ENCODE measurements at places on chromosomes 13 and 19.

DNA sequence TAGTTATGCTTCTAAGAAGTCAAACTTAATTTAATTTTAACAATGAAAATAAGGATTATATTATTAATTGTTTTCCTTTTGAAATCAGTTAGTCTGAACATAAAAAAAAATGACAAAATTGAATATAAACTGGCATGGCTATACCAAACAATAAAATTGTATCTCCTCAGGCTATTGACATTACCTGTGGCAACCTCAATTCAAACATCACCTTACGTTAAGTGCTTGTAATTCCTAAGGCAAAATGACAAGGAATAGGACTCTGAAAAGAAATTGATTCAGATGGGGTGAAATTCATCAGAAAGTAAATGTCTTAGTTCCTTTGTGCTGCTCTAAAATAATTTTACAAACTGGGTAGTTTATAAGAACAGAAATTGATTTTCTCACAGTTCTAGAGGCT lies 89.5 kb downstream of the SLITRK6 start:
- no peak for DNase-seq

DNA sequence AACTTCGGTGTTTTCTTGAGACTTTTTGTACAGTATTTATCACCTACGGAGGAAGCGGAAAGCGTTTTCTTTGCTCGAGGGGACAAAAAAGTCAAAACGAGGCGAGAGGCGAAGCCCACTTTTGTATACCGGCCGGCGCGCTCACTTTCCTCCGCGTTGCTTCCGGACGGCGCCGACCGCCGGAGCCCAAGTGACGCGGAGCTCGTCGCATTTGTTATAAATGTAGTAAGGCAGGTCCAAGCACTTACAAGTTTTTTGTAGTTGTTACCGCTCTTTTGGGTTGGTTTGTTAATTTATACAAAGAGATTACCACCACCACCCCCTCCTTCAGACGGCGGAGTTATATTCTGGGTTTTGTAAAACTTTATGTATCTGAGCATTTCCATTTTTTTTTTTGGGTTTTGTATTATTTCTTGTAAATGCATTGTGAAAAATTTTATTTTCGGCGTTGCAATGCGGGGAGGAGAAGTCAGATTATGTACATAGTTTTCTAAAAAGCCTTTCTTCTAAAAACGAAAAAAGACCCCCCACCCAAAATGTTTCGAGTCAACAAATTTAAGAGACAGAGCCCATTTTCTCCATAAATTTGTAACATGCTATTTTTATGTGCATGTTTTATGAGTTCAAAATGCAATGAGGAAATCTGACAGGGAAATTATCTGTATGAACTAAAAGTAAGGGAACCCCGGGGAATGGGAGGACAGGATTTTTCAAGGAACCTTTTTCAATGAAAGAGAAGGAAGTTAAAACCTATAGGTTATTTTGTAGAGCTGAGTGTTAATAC lies 2.3 kb downstream of the SOX1 start:
- no peak for DNase-seq

- DNase-seq = no peak
Measured at GRCh38 chr13:31224963-31225559, 25.3 kb downstream of the B3GLCT start.

DNA sequence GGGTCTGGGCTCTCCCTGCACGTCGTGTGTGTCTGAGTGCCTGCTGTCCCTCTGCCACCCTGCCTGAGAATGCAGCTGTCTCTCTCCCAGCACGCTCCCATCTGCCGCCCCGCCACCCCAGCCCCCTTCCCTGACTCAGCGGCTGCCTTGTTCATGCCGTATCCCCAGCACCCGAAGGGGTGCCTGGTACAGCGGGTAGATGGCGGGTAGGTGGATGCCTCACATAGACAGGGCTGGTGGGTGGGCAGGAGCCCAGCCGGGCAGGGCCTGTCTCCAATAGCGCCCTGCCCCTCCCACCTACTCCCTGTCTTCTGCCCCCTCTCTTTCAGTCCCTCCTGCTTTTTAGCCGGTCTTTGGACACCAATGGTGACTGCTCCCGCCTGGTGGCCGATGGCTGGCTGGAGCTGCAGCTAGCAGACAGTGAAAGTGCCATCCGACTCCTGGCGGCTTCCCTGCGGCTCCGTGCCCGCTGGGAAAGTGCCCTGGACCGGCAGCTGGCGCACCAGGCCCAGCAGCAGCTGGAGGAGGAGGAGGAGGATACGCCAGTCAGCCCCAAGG lies 30.3 kb downstream of the DHX34 start:
- DNase-seq = no peak

DNA sequence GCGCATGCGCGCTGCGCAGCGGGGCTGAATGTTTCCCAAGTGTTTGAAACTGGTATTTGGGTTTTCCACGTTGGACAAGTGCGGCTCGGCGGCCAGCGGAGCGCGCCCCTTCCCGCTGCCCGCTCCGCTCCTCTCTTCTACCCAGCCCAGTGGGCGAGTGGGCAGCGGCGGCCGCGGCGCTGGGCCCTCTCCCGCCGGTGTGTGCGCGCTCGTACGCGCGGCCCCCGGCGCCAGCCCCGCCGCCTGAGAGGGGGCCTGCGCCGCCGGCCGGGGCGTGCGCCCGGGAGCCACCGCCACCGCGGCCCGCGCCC lies at the start of gene ING1:
Gene ING1, plus strand, starts transcription at position 59 of the 311 bp plus-strand sequence. CDS start 450 bp downstream, outside the sequence.
- DNase-seq = no peak

DNA sequence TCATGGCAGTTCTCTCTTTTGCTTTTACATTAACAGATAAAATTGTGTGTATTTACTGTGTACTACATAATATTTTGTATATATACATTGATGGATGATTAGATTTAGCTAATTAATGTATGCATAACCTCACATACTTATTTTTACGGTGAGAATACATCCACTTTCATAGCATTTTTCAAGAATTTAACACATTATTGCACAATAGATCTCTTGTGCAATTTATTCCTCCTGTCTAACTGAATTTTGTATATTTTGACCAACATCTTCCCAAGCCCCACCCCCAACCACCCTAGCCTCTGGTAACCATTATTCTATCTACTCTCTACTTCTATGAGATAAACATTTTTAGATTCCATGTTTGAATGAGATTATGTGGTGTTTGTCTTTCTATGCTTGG lies 194.7 kb downstream of the RBM26 start:
- no peak for DNase-seq

GRCh38 chr19:51691584-51692428 lies 1.3 kb upstream of the SPACA6 start:
- DNase-seq = no peak

DNA sequence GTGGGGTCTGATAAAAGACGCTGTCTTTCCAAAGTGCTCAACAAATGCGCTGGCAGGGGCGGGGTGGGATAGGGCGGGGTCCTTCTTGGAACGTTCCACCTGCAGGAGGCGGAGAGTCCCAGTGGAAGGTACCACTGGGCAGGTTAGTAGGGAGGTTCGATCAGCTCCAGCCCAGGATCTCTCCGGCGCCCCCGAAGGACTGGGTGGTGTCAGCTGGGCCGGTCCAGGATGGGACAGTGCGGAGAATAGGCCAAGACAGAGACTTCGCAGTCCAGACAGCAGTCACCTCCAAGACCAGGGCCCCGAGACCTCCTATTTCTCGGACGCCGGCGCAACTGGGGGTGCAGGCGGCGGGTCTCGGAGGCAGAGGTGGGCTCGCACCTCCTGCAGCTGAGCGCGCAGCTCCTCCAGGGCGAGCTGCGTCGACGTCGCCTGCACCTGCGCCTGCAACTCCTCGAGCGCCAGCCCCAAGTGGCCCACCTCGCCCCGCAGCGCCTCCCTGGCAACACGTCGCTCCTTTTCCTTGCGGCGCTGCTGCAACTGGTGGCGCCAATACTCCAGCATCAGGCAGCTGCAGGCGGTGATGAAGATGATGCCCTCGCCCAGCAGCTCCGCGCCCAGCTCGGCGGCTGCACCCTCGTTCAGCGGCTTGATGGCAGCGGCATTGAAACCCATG lies 21.6 kb downstream of the VASP start:
- DNase-seq = no peak

DNA sequence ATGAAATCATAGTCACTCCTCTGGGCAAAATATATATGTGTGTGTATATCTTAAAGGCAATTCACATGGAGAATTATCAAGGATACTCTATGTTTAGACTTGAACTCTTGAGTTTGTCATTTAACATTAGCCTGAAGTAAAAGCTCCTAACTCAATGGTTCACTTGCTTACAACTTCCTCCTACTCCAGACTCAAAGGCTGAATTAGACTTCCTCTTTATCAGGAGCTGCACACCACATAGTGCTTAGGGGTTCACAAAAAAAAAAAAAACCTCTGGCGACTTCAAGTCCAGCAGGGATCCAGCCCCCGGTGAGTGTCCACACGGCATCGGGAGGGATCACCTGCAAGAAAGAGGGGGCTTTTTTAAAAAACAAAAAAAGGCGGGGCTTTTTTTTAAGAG lies 68.2 kb upstream of the LSM14A start:
- peak; percentile 74 for DNase-seq

GRCh38 chr19:57648331-57649003 lies 15.5 kb downstream of the ZNF211 start:
- DNase-seq = no peak

- DNase-seq = peak; percentile 29
Measured at GRCh38 chr13:49935171-49936074, 717 bp downstream of the SPRYD7 start.

DNA sequence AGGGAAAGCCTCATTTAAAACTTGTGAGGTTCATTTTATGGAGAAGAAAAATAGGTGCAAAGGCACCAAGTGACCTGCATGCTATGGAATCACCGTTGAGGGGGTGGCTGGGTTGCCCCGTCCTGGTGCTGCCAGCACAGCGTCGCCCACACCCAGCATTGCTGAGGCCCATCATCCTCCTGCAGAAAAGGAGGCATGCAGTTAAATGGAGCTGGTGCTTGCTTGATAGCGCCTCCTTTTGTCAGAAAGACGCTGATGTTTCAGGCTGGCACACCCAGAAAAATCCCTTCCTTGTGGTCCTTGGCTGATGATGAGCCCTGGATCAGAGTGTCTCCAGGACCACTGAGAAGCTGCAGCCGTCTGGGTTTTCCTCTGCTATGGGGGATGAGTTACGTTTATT lies 36.9 kb downstream of the DHRS12 start:
- DNase-seq = no peak

DNA sequence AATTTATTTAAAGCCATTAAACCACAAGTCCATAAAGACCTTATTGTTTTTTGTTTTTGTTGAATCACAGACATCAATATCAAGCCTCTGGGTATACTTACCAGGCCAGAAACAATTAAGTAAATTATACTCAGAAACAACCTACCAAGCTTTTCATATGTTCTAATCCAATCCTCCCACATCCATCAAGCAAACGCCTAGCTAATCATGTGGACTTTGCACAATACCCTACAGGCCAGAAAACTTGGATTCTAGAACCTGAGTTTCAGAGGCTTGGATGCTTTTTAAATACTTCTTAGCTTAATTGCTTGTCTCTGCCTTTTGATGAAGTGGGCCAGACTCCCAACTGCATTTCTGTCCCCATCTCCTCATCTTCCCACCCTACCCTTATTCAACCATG lies 39.9 kb downstream of the TGDS start:
- DNase-seq = no peak

DNA sequence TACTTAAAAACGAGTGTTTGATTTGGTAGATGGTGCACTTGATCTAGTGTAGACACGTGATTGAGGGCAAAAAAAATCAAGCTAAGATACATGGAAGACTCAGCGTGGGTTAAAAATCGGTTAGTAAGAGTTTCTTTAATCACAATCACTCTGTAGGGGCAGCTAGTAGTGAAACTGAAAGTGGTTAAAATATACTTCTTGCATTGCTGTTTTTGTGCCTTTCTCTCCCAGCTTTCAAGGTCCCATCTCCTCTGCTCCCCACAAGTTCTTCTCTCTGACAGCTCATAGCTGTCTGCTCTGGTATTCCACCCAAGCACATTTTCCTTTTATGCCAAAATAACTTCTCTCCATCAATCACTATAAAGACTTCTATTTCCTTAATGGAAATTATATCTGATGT lies 1089.7 kb downstream of the EFNB2 start:
- DNase-seq = peak; percentile 20

DNA sequence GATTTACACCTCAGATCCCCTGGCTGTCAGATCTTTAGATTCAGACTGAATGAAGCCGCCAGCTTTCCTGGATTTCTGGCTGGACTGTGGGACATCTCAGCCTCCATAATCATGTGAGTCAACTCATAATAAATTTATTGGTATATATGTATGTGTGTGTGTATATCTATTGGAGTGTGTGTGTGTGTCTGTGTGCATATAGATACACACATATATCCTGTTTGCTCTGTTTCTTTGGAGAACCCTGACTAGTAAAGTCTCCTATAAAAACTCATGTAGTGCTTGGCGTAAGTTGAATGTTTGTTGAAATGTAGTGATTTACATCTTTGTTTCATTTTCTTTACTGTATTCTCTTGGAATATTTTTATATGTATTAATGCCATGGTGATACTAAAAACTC lies 499.5 kb upstream of the KLF12 start:
- DNase-seq = no peak

DNA sequence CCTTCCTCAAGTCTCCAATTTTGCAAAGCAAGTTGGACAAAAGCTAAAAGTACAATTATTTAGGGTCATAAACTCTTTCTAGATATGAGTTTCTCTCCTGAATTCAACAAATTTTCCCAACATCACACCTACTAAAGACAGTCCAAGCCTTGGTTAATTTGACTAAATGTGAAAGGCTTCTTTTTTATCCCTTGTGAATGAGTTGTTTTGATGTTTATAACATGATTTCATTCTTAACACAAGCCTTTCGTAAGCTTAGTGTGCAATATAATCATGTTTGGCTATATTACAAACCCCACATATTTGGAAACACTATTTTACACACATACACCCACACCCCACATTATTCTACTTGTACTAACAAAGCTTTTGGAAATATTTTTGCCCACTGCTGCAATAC lies 57.3 kb downstream of the ZC3H13 start:
- no peak for DNase-seq

DNA sequence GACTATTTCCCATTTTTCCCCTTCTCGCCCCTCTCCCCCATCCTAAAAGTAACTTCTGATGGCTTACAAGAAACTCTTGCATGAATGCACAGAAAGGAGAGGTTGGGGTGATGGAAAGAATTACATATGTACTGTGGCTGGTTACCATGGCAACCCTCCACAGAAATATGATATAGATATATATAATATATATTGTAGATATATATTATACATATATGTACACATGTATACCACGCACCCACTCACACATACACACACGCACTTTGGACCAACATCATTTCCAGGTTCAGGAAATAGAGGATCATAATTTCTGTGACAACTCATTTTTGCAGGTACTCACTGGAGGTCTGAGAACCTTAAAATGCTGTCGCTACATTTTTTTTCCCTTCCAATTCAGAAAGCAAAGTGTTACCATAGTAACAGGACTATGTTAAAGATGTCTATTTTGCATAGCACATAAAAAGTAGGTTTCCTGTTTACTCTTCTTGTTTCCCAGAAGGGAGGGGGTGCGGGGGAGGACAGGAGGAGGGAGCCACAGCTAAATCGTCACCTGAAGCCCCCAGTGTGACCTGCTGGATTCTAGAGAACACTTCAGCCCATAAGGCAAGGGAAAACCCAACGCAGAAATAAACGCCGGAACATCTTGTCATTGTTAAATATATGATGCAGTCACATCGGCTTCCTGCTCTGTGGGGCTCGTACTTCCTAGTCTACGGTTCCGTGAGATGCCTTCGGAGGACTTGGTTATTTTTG lies 44.7 kb downstream of the EFNB2 start:
- peak; percentile 57 for DNase-seq

GRCh38 chr13:105991622-105992277 lies 543.7 kb downstream of the EFNB2 start:
- no peak for DNase-seq

All from common myeloid progenitor, CD34-positive (primary cell).